ENCODE measurements at places on chromosomes 11 and 22. TPM values are rescaled to one million over a fixed set of nuclear protein-coding genes. Genes with fewer than 3 reads are reported as not detected.
A peak's percentile ranks its signal among the peaks of the same experiment; 100 is the strongest.

- peak; percentile 63 for DNase-seq
These were observed 6.1 kb downstream of the APLNR start for GRCh38 chr11:57230791-57231538.

- DNase-seq, result no peak
These were observed 9.4 kb upstream of the ANO3 start for GRCh38 chr11:26322335-26323067.

- DNase-seq, result no peak
These were observed 30.7 kb downstream of the SVIP start for GRCh38 chr11:22798901-22799300.

DNA sequence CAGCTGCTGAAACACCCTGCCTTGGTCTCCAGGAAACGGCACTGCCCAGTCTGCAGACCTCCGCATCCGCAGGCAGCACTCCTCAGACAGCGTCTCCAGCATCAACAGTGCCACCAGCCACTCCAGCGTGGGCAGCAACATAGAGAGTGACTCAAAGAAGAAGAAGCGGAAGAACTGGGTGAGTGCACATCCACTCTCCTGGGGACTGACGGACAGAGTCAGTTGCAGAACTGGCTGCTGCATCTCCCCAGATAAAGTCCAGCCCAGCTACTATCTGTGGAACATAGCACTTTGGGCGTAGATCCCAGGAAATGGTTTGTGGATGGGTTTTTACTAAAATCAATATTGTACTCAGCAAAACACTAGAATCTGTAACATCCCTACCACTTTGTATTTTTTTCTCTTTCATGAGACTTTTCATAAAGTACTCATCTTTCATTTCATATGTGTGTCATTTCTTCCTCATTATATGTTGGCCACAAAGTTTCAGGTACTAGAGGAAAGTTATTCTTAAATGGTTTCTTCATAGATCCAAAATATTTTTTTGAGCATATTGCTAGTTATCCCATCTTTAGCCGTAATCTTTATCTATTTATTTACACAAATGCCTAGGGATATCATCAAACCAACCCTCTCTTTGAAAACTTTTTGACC is 80.1 kb downstream of the DBX1 start:
- no peak for DNase-seq

- DNase-seq, result no peak
These were observed 66.6 kb downstream of the RPL27A start for GRCh38 chr11:8749202-8749601.

Gene VWCE
- total RNA-seq, result 3.4 TPM

Gene RAB3IL1
- 17.3 TPM for total RNA-seq

GRCh38 chr22:26169315-26170111 is at the start of gene SEZ6L:
Gene SEZ6L, plus strand, starts transcription at chr22:26169462. Its CDS starts 208 bp downstream, at chr22:26169670.
- DNase-seq, result peak; percentile 55

DNA sequence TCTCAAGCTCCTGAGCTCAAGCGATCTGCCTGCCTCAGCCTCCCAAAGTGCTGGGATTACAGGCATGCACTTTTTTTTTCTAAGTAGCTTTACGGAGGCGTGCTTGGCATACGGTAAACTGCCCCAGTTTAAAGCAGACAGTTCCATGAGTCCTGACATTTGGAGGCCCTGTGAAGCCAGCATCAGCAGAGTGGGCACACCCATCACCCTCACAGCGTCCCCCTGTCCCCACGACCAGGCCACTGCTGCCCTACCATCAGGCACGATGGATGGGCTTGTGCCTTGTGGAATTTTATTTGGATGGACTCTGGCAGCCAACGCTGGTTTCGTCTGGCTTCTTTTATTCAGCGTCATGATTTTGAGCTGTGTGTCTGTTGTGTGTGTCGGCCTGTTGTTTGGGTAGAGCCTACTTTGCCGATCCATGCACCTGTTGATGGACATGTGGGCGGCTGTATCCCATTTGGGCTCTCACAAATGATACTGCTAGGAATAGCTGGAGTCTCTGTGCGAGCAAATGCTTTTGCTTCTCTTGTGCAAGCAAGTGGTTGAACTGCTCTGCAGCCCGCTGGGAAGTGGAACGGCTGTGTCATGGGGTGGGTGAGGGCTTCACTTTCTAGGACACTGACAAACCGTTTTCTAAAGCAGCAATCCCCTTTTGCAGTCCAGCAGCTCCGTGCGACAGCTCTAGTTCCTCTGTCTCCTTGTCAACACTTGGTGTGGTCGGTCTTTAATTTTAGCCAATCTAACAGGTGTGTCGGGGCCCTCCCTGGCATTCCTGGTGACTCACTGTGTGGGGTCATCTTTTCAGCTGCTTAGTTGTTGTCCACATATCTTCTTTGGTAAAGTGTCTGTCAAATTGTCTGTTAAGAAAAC is 23.8 kb downstream of the KCNQ1 start:
- no peak for DNase-seq

GRCh38 chr22:44753189-44754042 is 1.0 kb downstream of the ARHGAP8 start:
- peak; percentile 96 for DNase-seq

All from muscle of leg (tissue), 16 donors.